Activated CD4-positive, alpha-beta T cell treated with anti-CD3 and anti-CD28 coated beads, Interleukin-2, amount 10 ng/mL, durations not matched to agents 24 days and 14 days (primary cell): ENCODE measurements at places on chromosomes 2 and 18. TPM values are rescaled to one million over a fixed set of nuclear protein-coding genes. Genes with fewer than 3 reads are reported as not detected.
A peak's percentile ranks its signal among the peaks of the same experiment; 100 is the strongest.

- no peak overlapping the region for H3K4me3 ChIP-seq
- no peak overlapping the region for H3K27ac ChIP-seq
- no peaks in the 10 kb centered on the region for H3K4me1 ChIP-seq
- no peak for DNase-seq
- H3K36me3 ChIP-seq, result no peaks in the 10 kb centered on the region
Observed at GRCh38 chr2:68637047-68637446, 6.3 kb upstream of the PROKR1 start.

GRCh38 chr2:54558188-54559005 is 102.3 kb downstream of the SPTBN1 start:
- peak; percentile 91 for DNase-seq
- peak overlapping the region; percentile 95 for H3K4me3 ChIP-seq
- H3K27ac ChIP-seq, result peak overlapping the region; percentile 95
- peaks cover 8% of the 10 kb centered on the region for H3K36me3 ChIP-seq
- peaks cover 55% of the 10 kb centered on the region for H3K4me1 ChIP-seq

GRCh38 chr2:145751629-145752028 is 1231.7 kb upstream of the ZEB2 start:
- H3K36me3 ChIP-seq, result no peaks in the 10 kb centered on the region
- no peak for DNase-seq
- no peak overlapping the region for H3K4me3 ChIP-seq
- H3K27me3 ChIP-seq, result no peaks in the 10 kb centered on the region
- peaks cover 10% of the 10 kb centered on the region for H3K4me1 ChIP-seq

Gene OSR1
- total RNA-seq, result not detected in 2 replicates

DNA sequence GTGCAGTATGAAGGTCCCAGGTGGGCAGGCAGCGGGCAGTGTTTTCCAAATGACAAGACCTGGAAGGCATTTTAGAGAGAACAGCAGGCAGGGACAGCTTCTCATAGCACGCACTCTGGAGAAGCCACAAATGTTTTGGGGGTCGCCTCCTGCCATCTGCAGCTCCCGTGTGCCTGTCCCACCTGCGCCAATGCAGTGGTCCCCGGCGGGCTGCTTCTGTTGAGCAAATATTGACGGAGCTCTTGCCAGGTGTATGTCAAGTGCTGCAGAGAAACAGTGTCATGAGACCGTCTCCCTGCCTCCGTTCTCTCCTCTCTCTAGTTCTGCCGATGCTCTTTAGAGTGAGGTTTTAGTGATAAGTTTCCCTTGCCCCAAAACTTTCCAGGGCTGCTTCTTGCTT is 174.8 kb downstream of the LDLRAD4 start:
- no peaks in the 10 kb centered on the region for H3K27me3 ChIP-seq
- H3K27ac ChIP-seq, result no peak overlapping the region
- no peaks in the 10 kb centered on the region for H3K36me3 ChIP-seq
- H3K4me1 ChIP-seq, result peaks cover 4% of the 10 kb centered on the region

Gene TRIM54
- total RNA-seq, result 0.33 and 0.47 TPM in 2 replicates

- DNase-seq, result peak; percentile 74
- H3K27ac ChIP-seq, result no peak overlapping the region
- peaks cover 2% of the 10 kb centered on the region for H3K27me3 ChIP-seq
- no peak overlapping the region for H3K4me3 ChIP-seq
Observed at GRCh38 chr2:182642328-182642727, 73.7 kb upstream of the DNAJC10 start.

Gene ATP8B1
- total RNA-seq, result 0.24 TPM in 1 of 2 replicates, not detected in the other

- H3K4me1 ChIP-seq, result peaks cover 9% of the 10 kb centered on the region
- H3K36me3 ChIP-seq, result no peaks in the 10 kb centered on the region
- DNase-seq, result no peak
- H3K27ac ChIP-seq, result no peak overlapping the region
Observed at GRCh38 chr2:153476816-153477635, 1.5 kb downstream of the RPRM start.

Gene GCKR
- not detected in 2 replicates for total RNA-seq

DNA sequence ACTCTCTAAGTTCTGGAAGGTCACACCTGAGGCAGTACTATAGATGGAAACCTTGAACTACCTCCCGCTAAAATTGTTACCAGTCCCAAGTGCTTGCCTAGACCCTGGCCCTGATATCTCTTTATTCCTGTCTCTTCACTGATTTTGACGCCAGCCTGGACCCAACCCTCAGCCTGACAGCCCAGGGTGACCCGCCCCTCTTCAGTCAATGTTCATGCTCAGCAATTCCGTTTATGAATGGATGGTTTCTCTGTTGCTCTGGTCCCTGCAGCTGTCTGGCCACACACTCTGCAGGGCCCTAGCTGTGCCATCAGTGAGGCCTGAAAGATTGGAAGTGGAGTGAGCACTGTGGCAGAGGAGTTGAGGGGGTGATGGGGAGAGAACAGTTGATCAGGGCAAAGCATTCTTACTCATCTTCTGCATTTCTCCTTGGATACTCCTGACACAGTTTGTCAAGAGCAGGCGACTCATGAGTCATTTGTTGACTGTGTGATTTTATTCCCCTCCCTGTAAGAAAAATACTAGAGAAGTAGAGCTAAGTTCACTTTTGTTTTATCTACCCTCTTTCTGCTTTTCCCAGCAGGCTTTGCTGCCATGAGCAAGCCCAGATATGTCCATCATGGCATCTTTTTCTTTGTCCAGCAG is 46.0 kb downstream of the NPAS2 start:
- H3K4me3 ChIP-seq, result no peak overlapping the region
- H3K27ac ChIP-seq, result no peak overlapping the region
- H3K27me3 ChIP-seq, result no peaks in the 10 kb centered on the region
- no peak for DNase-seq
- H3K4me1 ChIP-seq, result no peaks in the 10 kb centered on the region

- DNase-seq, result no peak
- H3K36me3 ChIP-seq, result peaks cover 34% of the 10 kb centered on the region
Observed at GRCh38 chr2:97664636-97664970, 759 bp upstream of the ACTR1B start.

Gene HES6
- 10.2 and 10.3 TPM in 2 replicates for total RNA-seq

DNA sequence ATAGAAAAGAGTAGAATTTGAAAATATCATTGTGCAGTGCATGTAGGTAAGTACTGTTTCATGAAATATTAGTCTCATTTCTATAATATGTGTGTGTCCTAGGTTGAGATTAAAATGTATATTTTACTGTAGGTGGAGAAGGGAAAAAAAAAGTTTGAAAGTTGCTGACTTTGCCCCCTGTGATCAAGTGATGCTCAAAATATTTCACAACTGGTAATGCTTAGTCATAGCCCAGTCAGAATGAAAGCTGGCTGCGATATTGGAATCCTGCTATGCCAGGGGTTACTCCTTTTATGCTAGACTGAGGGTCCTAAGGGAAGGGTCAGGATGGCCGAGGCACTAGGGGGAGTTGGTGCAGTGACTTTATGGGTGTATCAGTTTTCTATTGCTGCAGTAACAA is 19.5 kb upstream of the CFAP36 start:
- no peaks in the 10 kb centered on the region for H3K36me3 ChIP-seq
- H3K27ac ChIP-seq, result no peak overlapping the region
- peak; percentile 49 for DNase-seq
- H3K4me1 ChIP-seq, result no peaks in the 10 kb centered on the region

Gene RAB27B
- 0.33 and 0.45 TPM in 2 replicates for total RNA-seq

Gene ABHD1
- total RNA-seq, result 0.23 and 0.28 TPM in 2 replicates

- H3K36me3 ChIP-seq, result no peaks in the 10 kb centered on the region
- no peak overlapping the region for H3K4me3 ChIP-seq
- H3K27me3 ChIP-seq, result peaks cover 16% of the 10 kb centered on the region
- DNase-seq, result no peak
- H3K27ac ChIP-seq, result no peak overlapping the region
Observed at GRCh38 chr2:231521443-231521842, 8.8 kb downstream of the NMUR1 start.

GRCh38 chr2:16578081-16578480 is 87.6 kb downstream of the CYRIA start:
- H3K4me1 ChIP-seq, result no peaks in the 10 kb centered on the region
- DNase-seq, result no peak

DNA sequence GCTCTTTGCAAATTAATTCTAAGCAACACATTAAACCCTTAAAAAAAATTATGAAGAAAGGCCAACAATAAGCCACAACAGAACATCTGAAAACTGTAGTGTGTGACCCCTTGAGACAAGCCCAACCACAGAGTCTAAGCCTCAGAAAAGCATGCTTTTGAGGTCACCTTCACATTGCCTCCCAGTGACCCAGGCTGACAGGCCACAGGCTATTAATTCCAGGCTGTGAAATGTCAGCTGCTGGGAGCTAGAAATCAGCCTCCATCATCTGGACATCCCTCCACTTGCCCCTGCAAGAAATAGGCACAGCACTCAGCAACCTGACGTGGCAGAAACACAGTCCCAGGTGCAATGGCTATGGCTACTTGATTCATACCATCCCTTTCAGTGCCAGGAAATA is 179.4 kb upstream of the ZFP36L2 start:
- peaks cover 4% of the 10 kb centered on the region for H3K36me3 ChIP-seq
- H3K4me3 ChIP-seq, result no peak overlapping the region
- peak; percentile 41 for DNase-seq
- H3K4me1 ChIP-seq, result peaks cover 10% of the 10 kb centered on the region
- H3K27ac ChIP-seq, result no peak overlapping the region

- H3K36me3 ChIP-seq, result peaks cover 5% of the 10 kb centered on the region
- peaks cover 32% of the 10 kb centered on the region for H3K4me1 ChIP-seq
- peaks cover 5% of the 10 kb centered on the region for H3K27me3 ChIP-seq
Observed at GRCh38 chr2:101569886-101570520, 95.1 kb upstream of the RFX8 start.
